ENCODE measurements at places on chromosomes 2 and 18. TPM values are rescaled to one million over a fixed set of nuclear protein-coding genes. Genes with fewer than 3 reads are reported as not detected.

- no peak for DNase-seq
Measured at GRCh38 chr18:36284671-36285295, 12.7 kb upstream of the FHOD3 start.

DNA sequence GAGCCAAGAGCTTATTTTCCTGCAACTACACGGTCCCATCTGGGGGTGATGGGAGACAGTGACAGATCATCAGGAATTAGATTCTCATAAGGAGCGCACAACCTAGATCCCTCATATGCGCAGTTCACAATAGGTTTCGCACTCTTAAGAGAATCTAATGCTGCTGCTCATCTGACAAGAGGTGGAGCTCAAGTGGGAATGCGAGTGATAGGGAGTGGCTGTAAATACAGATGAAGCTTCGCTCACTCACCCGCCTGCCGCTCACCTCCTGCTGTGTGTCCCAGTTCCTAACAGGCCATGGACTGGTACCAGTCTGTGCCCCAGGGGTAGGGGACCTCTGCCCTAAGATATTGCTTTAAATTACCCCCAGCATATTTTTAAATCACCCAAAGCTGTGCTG is 10.8 kb downstream of the LRRFIP1 start:
- no peak for DNase-seq

DNA sequence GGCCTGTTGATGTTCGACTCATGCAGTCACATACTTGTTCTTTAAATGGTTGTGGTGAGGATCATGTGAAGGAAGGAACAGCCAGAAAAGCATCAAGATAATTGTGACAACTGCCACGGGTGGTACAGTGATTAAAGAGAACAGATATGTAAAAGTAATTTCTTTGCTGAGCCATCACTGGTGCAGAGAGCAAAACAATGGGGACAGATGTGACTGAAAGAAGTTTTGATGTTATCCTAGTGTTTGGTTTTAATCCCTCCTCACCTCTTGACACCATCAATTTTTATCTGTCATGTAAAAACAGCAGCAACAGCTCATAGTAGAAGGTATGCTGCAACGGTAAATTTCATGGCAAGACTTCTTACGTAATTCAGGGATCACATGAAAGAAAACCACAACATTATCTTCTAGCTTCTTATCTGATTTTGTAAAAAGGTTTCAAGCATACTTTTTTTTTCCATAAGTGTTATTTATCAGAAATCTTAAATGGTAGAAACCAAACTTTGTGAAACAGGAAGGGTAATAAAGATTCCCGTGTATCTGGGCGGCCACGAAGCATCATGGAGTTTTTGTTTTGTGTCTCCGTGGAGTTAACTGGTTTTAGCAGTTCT is 65.2 kb downstream of the PLCL1 start:
- no peak for DNase-seq

The EN1 gene
- not detected for total RNA-seq

GRCh38 chr2:230434677-230435324 is 18.8 kb downstream of the SP100 start:
- DNase-seq: no peak

DNA sequence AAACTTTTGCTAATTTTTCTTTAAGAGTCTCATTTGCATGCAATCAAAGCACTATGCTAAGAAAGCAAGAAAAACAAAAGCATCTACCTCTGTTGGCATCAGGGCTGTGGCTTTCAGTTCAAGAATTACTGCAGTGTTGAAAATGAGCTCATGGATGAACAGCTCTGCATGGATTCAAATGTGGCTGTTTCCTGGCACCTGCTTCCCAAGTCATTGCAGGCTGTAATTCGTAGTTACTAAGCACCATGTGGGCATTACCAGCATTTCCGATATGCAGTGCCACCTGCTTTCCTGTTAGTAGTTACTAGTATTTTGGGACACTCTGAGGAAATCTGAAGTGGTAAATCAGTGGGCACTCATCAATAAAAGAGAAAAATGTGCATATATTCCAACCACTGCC is 37.8 kb upstream of the FAM110C start:
- no peak for DNase-seq

- DNase-seq: no peak
Measured at GRCh38 chr18:3852321-3852720, 402.3 kb downstream of the TGIF1 start.

DNA sequence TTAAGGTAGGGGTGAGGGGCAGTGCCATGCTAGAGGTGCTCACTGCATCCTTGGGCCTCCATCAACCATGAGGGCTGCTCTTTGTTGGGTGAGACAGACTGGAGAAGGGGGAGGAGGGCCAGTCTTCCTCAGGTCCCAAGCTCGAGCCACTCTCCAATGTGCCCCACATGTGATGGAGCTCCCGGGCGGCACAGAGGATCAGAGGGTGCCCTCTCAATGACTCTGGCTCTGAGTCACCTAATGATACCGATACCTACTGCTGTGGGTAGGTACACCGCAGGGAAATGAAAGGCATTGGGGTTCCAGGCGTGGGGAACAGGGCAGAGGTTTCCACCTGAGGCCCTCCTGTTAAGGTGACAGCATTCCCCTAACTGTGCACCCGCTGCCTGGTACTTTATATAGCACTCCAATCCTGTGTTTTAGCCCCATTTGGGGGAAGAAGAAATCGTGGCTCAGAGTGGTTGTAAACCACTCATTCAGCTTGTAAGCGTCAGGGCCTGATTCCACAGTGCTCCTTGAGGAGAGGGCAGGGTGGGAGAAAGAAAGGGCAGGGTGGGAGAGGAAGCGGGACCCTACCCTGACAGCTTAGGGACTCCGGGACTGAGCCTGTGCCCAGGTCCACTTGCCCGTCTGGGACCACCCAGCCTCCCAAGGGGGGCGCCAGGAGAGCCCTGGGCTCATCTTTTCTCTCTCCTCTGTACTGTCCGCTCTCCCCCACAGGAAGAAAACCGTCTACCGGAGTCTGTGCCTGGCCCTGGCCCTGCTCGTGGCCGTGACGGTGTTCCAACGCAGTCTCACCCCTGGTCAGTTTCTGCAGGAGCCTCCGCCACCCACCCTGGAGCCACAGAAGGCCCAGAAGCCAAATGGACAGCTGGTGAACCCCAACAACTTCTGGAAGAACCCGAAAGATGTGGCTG is 1.8 kb downstream of the B3GNT7 start:
- DNase-seq: no peak

- no peak for DNase-seq
Measured at GRCh38 chr2:196515051-196515450, 124.5 kb upstream of the CCDC150 start.

GRCh38 chr18:24949908-24950307 is 402.1 kb downstream of the ZNF521 start:
- no peak for DNase-seq

Measured in aorta (tissue), 5 donors.